ENCODE measurements at places on chromosomes 1 and 21. TPM values are rescaled to one million over a fixed set of nuclear protein-coding genes. Genes with fewer than 3 reads are reported as not detected.

FAM151A gene
- total RNA-seq, result 21.4 TPM

HENMT1 gene
- 18.7 TPM for total RNA-seq

HUNK gene
- 7.5 TPM for total RNA-seq

BNIPL gene
- total RNA-seq, result 2.3 TPM

IL12RB2 gene
- 0.56 TPM for total RNA-seq

LCE1E gene
- total RNA-seq, result not detected

PCP4L1 gene
- total RNA-seq, result 2.5 TPM

FDPS gene
- total RNA-seq, result 235 TPM

CASZ1 gene
- total RNA-seq, result 10.4 TPM

HSD3B1 gene
- 40.9 TPM for total RNA-seq

GPR52 gene
- total RNA-seq, result 1.2 TPM

All from Caco-2 (cell line).